ENCODE measurements at places on chromosomes 6 and 20.

DNA sequence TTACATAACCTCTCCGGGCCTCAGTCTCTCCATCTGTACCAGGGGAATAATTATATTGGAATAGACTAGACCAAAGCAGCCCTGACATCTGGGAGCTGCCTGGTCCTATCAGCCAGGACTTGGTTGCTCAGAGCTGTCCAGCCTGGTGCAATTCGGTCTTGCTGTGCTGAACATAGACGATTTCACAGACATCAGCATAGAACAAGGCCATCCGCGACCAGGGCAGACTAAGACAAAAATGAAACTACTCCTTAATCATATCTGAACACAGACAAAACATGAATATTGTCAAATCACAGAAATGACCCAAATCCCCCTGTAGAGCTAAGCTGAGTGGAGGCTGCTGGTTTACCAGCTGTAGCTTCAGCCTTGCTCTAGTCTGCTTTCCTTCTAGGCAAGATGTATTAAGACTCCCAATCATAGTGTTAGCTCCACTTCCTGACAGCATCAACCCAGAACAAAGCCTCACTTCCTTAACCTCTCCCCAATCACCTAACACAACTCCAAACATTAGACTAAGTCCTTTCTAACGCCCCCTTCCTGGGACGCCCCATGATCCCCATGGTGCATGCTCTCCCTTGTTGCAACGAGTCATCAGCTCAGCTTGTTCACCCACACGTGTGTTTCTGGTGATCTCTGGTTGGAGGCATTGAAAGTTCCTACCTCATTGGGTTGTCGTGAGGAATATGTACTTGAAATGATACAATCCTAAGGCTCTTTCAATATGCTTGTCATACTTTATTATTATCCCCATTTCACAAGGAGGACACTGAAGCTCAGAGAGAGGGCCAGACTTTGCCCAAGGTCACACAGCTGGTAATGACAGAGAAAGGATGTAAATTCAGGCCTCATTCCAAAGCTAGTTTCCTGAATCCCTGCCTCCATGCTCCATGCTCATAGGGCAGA, 3.5 kb upstream of the MAPK13 start:
- DNase-seq, result peak; percentile 34

DNA sequence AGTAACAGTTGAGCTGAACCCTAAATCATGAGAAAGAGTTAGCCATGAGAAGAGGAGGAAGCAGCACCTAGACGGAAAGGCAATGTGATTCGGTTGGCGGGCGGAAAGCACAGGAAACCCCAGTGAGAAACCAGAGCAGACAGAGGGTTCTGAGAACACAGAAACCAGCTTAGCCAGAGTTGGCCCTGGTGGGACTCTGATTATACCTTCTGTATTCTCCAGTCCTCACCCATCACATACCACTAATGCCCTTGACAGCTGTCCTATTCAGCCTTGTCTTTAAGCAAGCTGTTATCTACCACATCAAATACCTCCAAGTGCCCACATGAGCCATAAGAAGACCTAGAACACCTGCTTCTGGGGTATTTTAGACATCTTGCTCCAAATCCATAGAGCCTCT, 58.9 kb upstream of the LRRC1 start:
- no peak for DNase-seq

DNA sequence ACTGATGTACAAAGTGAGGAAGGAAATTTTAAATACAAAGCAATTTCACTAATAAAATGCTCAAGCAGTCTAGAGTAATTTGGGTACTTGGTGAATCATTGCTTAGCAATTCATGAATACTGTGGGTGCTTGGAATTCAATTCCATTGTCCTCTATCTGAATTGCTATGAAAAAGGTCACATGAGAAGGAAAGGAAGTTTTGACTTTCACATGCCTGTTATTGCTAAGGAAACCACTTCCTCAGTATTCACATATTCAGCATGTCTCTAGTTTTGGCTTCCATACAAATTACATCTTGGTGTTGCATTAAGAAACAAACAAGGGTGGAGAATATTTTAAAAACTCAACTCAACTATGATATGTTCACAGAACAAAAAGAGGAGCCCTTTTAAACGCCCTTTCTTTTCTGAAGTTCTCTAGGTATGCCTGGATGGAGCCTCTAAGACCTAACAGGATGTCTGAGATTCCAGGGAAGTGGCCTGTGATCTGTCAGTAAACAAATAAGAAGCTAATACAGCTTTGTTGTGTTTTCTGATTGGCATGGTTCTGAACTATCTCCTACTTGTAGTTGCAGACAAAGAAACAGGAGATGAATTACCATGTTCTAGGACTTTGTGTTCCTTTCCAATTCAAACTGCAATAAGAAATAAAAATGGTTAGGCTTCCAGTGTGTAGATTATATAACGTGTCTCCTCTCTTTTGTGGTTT, 190.4 kb downstream of the OGFRL1 start:
- no peak for DNase-seq

GRCh38 chr6:127466416-127466815, 7.2 kb upstream of the KIAA0408 start:
- no peak for DNase-seq

DNA sequence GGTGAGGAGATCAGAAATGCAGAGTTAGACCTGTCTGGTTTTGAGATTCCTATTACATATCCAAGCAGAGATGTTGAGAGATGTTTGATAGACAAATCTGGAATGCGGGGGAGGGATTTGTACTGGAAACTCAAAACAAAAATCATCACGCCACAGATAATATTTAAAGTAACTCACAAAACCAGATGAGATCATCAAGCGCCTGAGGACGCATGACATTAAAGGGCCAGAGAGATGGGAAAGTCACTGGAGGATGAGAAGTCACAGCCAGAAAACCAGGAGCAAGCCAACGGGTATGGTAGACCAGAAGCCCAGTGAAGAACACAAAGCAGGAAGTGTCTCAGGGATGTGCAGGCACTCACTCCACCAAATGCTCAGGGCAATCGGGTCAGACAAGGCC, 87.7 kb downstream of the DLL1 start:
- DNase-seq, result peak; percentile 8

DNA sequence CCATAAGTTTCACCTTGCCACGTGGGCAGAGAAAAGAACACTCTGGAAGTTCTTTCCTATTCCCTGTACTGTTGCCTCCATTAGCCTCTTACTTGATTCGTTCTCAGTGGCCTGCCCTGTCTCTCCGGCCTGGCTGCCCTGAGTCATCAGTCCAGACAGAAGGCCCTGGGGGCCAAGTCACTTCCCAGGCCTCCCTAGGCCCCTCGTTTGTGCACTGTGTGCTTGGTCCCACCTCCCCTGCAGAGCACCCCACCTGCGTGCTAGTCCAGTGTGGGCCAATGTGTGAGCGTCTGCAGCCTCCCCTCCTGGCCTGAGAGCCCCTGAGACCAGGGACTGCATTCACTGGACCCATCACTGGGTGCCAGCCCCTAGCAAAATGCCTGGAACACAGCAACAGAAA, 191.2 kb upstream of the RREB1 start:
- DNase-seq, result no peak

DNA sequence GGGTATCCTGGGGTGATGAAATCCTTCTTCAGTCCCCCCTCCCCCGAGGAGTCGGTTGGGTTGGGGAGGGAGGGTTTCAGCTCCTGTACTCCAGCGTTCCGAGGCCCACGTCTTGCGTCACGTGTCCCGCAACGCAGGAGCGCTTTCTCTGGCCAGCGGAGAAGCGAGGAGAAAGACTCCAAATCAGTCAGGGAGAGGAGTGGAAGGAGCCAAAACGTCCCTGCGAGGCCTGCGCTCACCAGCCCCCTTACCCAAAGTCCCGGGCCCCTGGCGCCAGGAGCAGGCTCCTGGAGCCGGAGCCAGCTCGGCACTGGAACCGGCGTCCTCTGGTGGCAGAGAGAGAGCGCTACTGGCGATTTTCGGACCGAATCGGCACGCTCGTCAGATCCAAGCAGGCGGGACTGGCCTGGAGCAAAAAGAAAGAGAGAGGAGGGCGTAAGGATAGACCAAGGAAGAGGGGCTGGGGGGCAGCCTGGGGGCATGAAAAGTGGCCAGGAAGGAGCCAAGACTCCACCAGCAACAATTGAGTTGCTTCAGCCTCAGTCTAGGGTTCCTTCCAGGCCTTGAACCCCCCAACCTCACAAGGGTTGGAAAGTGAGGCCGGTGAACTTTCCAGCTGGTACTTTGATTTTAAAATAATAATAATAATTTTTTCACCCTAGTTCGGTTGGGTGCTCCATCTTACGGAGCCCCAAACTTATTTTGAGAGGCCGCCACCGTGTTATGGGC, at the start of gene GNAS:
GNAS (plus strand) TSS at position 174 of the 729 bp plus-strand sequence.
- peak; percentile 75 for DNase-seq

- DNase-seq, result no peak
These were observed 44.9 kb upstream of the CRISP1 start for GRCh38 chr6:49911252-49911651.

GRCh38 chr6:1082285-1082935, 229.5 kb upstream of the FOXQ1 start:
- DNase-seq, result no peak

DNA sequence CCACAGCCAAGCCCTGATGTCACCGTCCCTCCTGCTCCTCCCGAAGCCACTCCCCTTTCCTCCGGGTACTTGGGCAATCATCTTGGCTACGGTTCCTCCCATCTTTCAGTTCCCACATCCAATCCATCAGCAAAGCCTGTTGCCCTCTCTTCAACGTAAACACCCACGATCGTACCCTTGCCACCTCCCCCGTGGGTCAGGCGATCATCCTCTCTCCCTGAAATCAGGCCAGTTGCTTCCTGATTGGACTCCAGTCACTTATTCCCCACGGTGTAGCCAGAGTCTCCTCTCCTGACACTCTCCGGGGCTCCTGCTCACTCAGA, 44.5 kb downstream of the SULF2 start:
- no peak for DNase-seq

GRCh38 chr6:99611148-99611547, 4.5 kb downstream of the PRDM13 start:
- no peak for DNase-seq

DNA sequence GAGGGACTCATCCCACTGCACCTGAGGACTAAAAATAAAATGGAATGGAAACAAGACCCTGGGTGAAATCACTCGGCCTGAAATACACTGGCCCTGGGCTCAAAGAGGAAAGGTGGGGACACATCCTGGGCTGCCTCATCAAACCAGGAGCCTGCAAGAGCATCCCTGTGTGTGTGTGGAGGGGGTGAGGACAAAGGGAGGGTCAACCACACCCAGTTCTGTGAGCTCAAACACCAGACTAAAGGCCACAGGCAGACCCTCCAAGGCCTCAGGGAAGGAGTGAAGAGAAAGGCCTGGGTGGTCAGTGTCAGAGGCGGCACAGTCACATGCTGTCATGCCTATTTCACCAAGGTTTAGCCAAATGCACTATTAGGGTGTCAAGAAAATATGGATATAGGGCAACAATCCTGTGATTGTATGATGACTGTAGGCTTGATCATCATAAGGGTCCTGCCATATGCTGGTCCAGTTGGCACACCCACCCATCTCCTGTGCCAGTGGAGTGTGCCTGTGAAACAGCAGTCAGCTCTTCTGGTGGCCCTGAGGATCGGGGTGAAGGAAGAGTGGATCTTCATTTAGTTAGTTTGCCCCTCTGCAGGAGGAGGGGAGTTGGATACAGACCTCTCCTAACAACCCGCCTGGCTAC, 28.9 kb downstream of the SRSF3 start:
- peak; percentile 28 for DNase-seq

GRCh38 chr6:18277237-18278006, 13.1 kb upstream of the DEK start:
- no peak for DNase-seq

DNA sequence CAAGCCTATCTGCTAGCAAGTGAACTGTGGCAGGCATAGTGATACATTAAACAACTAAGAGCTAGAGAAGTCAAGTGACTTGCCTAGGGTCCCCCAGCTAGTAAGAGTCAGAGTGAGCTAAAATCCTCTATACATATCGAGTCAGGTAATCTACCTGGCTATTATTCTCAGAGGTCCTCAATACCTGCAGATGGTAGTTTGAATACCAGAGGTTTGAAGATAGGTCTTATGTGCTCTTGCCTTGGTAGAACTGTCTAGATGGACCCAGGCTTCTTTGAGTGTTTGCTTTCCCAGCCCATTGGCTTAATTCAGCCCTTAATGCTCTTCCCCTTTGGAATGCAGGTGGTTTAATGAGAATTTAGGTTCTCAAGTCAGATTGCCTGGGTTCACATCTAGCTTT, 1.1 kb downstream of the ERGIC3 start:
- DNase-seq, result no peak

DNA sequence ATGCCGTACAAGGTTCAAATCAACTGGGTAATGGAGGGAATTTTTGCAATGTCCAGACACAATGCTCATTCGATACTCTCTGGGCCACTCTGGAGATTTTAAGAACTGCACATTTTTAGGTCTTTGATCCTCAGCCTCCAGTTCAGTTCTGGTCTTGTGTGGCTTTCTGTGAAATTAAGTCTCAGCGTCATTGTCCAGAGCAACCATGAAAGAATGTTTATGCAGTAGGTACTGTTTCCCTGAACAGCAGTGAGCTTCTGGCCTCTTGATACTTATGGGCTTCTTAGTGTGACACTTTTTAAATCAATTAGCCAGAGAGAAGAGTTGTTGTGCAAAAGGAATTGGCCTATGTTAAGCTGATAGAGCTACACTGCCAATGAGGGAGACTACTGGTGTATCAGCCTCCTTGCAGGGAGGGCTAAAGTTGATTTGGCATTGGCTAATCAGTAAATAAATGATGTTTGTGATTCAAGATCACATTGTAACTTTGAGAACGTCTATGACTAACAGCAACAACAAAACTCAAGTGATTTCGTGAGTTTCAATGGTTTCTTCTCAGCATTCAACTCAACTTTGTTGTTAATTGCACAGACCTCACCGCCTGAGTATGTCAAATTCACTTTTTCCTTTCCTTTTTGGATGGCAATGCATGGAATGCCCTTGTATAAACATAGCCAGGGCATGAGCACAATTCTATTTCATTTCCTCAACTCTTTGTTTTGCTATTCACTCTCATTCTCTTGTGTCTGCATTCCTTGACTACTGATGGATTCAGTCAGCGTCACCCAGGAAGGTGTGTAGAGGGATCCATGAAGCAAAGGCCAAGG, 85.1 kb downstream of the GJA1 start:
- DNase-seq, result no peak

- no peak for DNase-seq
These were observed 61.7 kb downstream of the FAM217A start for GRCh38 chr6:4017058-4017739.

DNA sequence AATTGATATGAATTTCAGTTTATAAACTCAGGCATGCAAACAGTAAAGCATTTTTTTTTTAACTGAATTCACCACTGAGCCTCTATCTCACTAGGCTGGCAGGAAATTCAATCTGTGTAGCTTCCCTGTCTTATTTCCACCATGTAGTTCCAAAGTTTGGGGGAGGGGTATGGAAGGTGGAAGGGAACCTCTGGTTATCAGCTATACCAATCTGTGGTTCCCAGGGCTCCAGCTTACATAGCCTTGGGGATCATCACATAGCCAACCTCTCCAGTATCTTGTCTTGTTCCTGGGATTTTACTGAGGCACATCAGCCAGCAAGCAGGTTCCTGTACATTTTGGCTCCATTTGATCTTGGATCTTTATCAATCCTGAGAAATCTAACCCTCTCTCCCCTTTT, 15.6 kb downstream of the RAD21L1 start:
- no peak for DNase-seq

- DNase-seq, result no peak
These were observed 111.6 kb downstream of the MYLK4 start for GRCh38 chr6:2639167-2639566.

All from activated T-cell treated with anti-CD3 and anti-CD28 coated beads, Interleukin-2, amount 50 U/mL, for 24 hours (primary cell).